Aorta (tissue), 5 donors: ENCODE measurements at places on chromosomes 7 and 10.

GRCh38 chr7:44217223-44217714 is 16.5 kb downstream of the YKT6 start:
- peak; percentile 22 for DNase-seq

DNA sequence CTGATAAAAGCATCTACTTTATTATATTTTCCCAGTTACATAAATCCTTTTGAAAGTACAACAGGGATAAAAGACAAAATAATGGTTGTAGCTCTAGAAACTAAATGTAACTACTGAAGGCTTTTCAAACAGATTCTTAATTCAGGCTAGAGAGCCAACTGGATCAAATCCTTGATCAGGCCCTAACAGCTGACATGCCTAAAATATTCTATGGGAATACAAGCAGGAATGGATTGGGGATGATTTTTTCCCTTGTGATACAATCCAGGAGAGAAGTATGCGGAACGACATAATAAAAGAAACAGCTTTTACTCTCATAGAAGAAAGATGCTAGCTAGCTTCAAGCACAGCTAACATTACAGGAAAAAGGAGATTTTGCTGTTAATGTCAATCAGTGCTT is 49.0 kb downstream of the NT5C2 start:
- no peak for DNase-seq

- no peak for DNase-seq
Observed at GRCh38 chr7:87404674-87405073, 59.2 kb downstream of the CROT start.

- no peak for DNase-seq
Observed at GRCh38 chr7:44852590-44852989, 4.7 kb upstream of the H2AZ2 start.

- peak; percentile 43 for DNase-seq
Observed at GRCh38 chr10:129655007-129655678, 188.1 kb downstream of the MGMT start.

GRCh38 chr7:945556-946255 is 8.8 kb downstream of the ADAP1 start:
- DNase-seq: peak; percentile 39

DNA sequence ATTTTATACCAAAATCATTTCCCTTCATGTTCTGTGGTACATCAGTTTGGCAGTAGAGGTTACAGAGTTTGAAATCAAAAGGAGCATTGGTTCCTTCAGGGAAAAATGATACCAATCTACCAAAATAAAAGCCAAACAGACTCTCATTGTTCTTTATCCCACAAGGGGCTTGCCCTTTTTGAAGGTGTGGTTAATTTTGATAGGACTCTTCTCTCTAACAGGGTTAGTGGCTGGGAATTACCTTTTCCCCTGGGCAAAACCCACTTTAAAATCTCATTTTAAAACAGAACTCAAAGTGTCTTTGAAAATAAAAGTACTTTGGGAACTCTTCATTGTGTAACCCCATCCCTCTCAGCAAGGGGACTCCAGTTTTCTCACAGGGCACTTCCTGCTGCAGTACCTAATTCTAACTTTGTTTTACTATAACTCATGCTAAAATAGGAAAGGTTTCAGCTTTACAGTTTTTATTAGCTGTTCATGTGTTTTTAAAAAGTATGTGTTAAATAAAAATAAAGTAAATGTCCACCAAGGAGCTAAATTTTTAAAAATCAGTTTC is 30.6 kb downstream of the SMNDC1 start:
- DNase-seq: no peak

- peak; percentile 56 for DNase-seq
Observed at GRCh38 chr10:32199714-32200394, 143.6 kb upstream of the KIF5B start.

DNA sequence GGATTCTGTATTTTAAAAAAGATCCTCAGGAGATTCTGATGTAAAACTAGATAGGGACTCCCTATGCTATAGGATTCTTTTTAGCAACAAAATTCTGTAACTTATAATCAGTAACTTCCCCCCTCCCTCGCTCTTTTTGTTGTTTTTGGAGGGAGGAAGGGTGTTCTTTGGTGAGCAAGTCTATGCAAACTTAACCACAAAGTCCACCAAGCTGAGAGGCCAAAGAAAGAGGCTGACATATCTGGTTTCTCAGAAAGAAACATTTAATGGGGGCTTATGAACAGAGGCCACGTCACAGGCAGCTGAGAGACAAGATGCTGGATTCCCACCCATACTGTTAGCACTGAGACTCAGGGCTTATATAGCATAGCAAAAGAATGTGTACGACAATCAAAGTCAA is 14.3 kb upstream of the ABCB5 start:
- no peak for DNase-seq

GRCh38 chr7:2109936-2110609 is 122.7 kb downstream of the MAD1L1 start:
- DNase-seq: no peak

DNA sequence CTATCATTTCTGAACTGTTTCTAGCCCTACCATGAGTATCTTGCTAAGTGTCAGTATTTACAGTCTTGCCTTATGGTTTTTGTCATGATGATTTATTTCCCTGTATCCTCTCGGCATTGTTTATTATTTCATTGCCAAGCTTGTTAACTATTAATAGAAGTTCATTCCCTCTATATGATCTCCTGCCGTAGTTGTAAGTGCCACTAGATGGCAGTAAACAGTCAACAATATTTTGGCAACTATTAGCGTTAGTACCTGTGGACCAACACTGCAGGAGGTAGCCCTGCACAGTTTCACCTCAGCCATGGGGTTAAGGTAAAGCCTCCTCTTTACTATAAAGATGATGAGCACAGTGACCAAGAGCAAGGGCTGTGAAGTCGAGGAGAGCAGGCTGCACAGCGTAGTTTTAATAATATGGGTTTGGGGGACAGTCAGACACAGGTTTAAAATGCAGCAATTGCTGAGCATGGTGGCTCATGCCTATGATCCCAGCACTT is 26.1 kb upstream of the CCNJ start:
- DNase-seq: no peak
